Activated naive CD8-positive, alpha-beta T cell treated with anti-CD3 and anti-CD28 coated beads, Interleukin-2, amount 10 ng/mL, durations not matched to agents 7 days and 5 days (primary cell): ENCODE measurements at places on chromosomes 4 and X.

DNA sequence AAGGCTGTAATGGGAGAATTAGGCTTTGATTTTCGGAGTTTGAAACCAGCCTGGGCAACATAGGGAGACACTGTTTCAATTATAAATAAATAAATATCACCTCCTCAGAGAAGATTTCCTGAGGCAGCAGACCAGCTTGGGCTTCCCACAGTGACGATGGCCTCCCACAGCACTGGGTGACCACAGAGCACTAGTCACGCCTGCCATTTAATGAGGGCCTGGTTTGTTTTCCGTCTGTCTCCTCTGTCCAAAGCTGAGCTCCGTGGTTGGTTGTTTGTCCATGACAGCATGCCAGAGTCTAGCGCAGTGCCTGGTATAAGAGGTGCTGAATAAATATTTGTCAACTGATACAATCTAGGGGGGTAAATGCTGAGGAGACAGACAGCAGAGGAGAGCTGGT lies 10.4 kb upstream of the PDGFRA start:
- DNase-seq = no peak

- no peak for DNase-seq
Measured at GRCh38 chr4:120869613-120870278, 52.8 kb downstream of the PRDM5 start.

DNA sequence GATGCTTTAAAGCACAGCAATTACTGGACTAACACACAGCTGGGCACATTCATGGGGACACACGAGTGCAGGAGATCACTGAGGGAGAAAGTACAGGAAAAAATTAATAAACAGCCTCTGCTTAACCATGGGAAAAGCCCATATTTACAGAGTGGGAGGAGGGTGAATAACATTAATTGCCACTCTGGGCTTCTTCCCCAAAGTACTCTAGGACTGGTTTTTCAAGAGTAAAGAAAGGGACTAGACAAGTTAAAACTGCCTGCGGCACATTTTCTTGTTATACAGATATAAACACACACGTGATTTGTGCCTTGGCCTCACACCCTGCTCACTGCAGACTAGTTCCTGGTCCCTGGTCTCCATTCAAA lies 179.7 kb upstream of the TET2 start:
- no peak for DNase-seq

GRCh38 chrX:55167124-55167803 lies 52.9 kb upstream of the PAGE5 start:
- DNase-seq = no peak

- no peak for DNase-seq
Measured at GRCh38 chr4:134740290-134740689, 538.7 kb upstream of the PABPC4L start.

GRCh38 chr4:3521621-3522325 lies 10.4 kb downstream of the LRPAP1 start:
- no peak for DNase-seq

- DNase-seq = no peak
Measured at GRCh38 chrX:69020316-69020715, 144.9 kb downstream of the PJA1 start.

- DNase-seq = no peak
Measured at GRCh38 chr4:181860157-181860556, 383.0 kb upstream of the TENM3 start.

GRCh38 chr4:8399298-8399697 lies 41.2 kb downstream of the ACOX3 start:
- DNase-seq = no peak

DNA sequence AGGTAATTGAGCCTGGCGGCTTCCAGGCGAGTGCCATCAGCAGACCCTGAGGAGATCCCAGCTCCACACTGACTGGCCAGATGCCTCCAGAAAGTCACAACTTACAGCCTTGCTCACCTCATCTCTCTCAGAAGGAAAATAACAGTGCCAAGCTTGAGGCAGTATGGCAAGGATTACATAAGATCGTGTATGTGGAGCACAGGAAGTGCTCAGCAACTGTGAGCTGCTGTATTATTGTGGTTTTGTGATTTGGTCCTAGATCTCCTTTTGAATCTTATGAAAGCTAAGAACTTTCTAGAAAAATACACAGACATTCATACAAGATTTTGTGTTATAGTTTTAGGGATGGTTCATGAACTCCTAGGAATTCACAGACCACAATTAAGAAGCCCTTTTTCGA lies 14.0 kb downstream of the RASL11B start:
- DNase-seq = no peak

GRCh38 chr4:158588285-158588684 lies 66.6 kb downstream of the RXFP1 start:
- no peak for DNase-seq

DNA sequence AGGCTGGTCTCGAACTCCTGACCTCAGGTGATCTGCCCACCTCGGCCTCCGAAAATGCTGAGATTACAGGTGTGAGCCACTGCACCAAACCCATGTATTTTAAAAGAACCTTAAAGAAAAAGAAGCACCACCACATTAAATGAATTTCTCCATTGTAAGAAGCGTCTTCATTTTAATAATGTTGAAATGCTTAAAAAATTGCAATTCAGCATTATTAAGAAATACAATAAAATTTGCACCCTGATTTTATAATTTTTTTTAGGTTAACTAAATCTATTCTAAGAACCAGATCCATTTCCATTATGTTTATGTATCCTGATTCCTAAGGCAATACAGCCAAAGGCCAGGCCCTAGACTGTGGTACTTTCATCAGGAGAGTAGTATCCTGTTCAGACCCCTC lies 167.2 kb downstream of the BTC start:
- no peak for DNase-seq

- DNase-seq = no peak
Measured at GRCh38 chrX:148537556-148538182, 37.3 kb downstream of the AFF2 start.

DNA sequence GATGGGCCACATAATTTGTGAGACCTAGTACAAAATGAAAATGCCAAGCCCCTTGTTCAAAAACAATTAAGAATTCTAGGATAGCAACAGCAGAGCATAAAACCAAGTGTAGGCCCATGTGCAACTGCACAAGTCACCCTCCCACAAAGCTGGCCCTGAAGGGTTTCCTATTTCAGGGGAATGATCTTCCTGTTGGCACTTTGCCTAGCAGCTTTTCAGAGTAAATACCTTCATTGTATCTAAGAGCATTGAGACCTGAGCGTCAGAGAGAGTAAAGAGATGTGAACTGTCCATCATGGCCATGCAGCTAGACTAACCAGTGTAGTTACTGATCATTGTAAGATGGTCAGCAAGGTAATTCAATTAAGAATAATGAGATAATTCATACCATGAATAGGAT lies 113.6 kb downstream of the CNKSR2 start:
- no peak for DNase-seq

- no peak for DNase-seq
Measured at GRCh38 chr4:41024556-41025491, 189.5 kb downstream of the APBB2 start.

DNA sequence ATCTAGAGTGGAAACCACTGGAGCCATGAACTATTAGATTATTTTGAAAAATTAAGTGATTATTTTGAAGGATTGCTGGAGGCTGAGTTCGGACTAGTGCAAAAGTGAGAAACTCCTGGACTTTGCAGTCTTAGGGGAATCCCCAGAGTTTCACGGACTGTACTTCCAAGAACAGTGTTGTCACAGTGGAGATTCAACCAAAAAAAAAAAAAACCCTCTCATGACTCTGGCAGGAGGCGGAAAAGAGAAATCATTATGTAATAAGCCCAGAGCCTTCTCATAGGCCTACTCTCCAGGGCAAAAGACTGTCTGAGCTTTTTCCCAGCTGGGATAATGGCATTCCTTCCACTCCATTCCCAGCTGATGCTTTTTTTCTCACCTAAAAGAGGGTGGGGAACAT lies 16.8 kb upstream of the C4orf51 start:
- no peak for DNase-seq

DNA sequence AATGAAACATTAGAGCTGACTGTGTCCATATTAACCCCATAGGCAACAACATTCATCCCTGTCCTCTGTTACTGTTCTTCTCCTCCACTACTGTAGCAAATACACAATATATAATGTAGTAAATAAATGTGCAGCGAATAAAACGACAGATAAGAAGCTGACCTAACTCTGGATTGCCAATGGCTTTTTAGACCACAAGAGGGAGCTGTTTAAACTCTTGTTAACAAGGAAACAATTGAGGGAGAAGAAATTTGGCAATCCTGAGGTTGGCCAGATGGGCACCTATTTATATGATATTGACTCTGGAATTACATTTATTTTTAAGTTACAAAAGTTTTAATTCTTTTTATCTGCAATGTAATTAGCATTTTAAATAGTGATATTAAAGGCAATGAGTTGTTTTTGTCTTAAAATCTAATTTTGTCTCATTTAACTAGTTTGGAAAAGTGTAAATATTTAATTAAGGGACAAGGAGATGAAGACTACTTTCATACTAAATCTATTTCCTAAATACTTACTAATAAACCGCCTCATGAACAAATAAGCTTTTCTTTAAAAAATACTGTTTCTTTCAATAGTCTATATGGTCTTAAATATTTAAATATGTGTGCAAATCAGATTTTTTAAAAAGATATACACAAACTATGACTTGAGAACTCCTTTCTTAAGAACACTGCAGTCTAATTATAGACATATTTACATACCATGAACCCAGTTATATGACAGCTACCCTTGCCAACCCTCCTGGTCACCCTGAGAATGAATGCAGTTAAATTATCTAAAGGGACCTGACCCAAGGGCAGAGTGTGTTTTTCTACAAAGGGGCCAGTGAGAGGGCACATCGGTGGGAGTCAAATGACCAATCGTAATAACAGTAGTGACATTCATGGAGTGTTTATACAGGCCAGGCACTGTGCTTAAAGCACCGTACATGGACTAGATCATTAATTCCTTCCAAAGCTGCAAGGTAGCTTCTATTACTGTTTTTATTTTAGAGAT lies 52.9 kb upstream of the HPF1 start:
- DNase-seq = no peak

GRCh38 chr4:68451246-68452211 lies 4.3 kb downstream of the TMPRSS11E start:
- no peak for DNase-seq

- DNase-seq = no peak
Measured at GRCh38 chr4:146040623-146041022, 102.0 kb upstream of the ZNF827 start.

DNA sequence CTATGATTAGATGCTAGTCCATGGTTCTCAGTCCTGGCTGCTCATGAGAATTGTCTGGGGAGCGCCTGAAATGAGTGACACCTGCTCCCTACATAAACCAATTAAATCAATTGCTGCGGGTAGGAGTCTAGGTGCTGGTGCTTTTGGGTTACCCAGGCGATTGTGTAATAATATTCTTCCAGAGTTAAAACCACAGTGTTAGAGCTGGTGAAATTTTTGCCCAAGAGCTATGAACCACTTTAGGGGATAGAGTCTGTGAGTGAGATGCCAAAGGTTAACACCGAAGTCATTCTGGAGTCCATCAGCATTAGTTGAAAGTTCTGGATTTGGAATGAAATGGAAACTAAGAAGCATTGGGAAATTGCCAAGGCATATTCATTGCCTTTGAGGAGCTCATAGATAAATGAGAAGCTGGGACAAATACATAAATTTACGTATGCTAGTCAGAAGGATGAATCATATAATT lies 15.3 kb downstream of the PDK3 start:
- DNase-seq = no peak

GRCh38 chr4:80276931-80277330 lies 10.5 kb downstream of the FGF5 start:
- no peak for DNase-seq

- DNase-seq = no peak
Measured at GRCh38 chrX:2793752-2794151, 35.0 kb upstream of the GYG2 start.

DNA sequence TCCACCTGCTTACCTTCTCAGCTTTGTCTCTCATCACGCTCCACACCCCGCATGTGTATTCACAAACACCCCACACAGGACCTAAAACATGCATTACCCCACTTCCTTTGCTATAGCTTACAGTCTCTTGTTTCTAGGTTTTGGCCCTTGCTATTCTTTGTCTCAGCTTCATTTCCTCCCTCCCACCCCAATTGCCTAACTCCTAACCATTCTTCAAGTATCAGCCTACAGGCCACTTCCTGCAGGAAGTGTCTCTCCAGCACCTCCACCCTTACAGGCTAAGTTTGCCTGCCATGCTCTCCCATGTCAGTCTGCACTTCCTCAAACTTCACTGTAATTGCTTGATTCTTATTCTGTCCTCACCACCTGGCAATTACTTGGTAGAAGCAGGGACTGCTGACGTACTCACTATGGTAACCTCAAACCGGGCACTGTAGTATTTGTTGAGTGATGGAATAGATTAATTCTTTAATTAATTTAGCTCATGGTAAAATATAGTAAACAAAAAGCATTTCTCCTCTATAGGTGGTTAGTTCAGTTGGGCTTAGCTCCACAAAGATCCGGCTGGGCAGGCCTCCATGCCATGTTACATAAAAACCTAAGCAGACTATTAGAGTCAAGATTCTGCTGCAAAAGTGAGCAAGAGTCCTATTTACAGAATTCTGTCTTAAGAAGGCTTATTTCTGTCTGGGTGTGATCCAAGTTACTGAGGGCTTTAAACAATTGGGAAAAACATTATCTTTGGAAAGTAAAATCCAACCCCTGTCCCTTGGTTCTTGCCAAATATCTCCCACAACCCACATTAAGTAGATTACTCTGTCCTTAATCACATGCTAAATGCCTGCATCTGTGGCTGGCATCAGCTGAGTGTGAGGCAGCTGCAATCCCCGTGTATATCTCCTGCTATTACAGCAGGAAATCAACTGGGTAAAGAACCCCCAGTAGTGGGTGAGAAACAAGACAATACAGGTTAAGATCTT lies 124.7 kb upstream of the CPEB2 start:
- no peak for DNase-seq

GRCh38 chrX:24629701-24630100 lies 17.4 kb downstream of the PCYT1B start:
- no peak for DNase-seq

DNA sequence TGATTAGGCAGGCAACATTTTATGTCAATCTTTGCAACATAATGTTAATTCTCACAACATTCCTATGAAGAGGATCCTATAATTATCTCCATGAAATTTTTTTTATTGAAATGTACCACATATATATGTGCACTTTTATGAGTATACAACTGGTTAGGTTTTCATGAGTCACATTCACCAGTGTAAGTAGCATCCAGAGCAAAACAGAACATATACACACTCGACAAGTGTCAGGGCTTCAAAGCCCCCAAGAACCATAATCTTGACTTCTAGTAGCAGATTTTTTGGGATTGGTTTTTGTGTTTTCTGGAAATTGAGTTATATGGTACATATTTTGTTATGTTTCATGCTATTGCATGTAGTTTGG lies 62.4 kb downstream of the ARHGAP10 start:
- DNase-seq = no peak

GRCh38 chr4:37452952-37453280 lies 208.4 kb downstream of the NWD2 start:
- DNase-seq = peak; percentile 26

- no peak for DNase-seq
Measured at GRCh38 chr4:40736910-40737309, 12.8 kb upstream of the NSUN7 start.

GRCh38 chr4:156536661-156537060 lies 434.9 kb downstream of the PDGFC start:
- no peak for DNase-seq

GRCh38 chr4:69799337-69799736 lies 38.9 kb upstream of the SULT1B1 start:
- no peak for DNase-seq

- peak; percentile 16 for DNase-seq
Measured at GRCh38 chr4:8915201-8916200, 43.9 kb upstream of the HMX1 start.
